ENCODE measurements at places on chromosomes 5 and 9.

DNA sequence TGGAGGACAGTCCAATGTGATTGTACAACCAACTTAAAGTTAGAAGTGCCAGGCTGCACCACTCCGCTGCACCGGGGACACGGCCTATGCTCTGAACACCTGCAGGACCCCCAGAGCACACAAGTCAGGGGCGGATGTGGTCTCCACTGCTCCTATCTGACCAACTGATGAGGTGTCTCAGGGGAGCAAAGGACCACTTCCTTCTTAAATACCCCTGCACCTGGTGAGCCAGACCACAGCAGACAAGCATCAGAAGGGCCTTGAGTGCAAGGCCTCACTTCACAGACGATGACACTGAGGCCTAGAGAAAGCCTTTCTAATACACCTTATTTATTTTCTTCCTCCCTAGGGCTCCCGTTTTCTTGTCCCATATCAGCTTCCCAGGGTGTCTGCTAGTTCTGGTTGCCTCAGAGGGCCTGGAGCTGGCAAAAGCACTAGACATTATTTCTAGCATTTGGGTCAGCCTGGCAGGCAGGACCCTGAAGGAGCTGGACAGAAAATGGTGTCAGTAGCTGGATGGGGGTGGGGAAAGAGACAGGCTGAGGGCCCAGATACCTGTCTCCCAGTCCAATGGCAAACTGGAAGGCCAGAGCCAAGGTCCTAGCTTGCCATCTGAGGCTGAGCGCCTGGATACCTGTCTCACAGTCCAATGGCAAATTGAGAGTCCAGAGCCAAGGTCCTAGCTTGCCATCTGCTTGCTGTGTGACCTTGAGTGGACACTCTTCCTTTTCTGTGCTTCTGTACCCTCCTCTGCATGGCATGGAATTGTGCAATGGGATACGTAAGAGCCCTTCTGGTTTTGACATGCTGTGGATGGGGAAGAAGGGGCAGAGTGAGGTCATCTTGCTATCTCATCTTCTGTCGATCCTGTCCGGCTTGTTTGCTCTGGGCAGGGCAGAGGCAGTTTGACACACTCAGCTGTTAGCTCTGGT lies 9.0 kb downstream of the CCDC69 start:
- no peak for DNase-seq

- no peak for DNase-seq
Measured at GRCh38 chr5:157532022-157532421, 43.6 kb downstream of the ADAM19 start.

GRCh38 chr5:158074992-158075769 lies 216.2 kb upstream of the CLINT1 start:
- peak; percentile 64 for DNase-seq

- DNase-seq = no peak
Measured at GRCh38 chr9:93132946-93133680, 938 bp downstream of the NINJ1 start.

DNA sequence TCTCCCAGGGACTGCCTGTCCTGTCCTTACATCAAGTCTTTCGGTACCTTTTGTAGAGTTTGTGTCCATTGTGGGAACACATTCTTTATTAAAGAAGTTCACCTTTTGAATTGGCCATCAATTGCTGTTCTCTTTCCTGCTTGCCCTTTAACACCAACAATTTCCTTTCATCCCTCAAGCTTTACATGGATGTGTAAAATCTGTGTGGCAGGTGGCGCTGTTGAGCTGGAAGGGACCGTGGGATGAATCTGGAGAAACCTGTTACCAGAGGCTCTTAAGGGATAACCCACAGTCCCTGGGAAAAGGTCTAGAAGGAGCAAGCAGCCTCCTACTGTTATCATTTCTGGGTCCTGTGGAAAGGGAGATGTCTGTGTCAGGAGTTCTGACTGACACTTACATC lies 7.9 kb upstream of the ZFP62 start:
- peak; percentile 86 for DNase-seq

DNA sequence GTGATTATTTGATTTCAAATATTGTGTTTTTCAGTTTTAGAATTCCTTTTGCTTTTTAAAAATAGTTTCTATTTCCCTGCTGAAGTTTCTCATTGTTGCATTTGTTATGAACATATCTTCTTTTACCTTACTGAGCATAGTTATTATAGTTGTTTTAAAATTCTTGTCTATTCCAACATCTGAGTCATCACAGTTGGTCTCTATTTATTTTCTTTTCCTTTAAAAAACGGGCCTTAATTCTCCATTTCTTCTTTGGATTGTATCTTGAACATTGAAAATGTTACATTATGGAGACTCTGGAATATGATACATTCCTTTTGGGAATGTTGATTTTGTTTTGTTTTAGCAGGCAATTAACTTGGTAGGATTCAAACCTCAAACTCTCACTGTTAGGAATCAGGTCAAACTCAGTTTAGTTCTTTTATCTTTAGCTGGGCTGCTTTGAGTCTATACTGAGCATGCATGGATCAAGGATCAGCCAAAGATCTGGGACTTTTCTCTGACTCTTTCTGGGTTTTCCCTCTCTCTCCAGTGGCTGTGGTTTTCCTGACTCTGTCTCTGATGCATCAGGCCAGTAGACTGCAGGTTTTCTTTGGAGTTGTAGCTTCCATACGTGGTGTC lies 70.3 kb downstream of the TEK start:
- DNase-seq = no peak

DNA sequence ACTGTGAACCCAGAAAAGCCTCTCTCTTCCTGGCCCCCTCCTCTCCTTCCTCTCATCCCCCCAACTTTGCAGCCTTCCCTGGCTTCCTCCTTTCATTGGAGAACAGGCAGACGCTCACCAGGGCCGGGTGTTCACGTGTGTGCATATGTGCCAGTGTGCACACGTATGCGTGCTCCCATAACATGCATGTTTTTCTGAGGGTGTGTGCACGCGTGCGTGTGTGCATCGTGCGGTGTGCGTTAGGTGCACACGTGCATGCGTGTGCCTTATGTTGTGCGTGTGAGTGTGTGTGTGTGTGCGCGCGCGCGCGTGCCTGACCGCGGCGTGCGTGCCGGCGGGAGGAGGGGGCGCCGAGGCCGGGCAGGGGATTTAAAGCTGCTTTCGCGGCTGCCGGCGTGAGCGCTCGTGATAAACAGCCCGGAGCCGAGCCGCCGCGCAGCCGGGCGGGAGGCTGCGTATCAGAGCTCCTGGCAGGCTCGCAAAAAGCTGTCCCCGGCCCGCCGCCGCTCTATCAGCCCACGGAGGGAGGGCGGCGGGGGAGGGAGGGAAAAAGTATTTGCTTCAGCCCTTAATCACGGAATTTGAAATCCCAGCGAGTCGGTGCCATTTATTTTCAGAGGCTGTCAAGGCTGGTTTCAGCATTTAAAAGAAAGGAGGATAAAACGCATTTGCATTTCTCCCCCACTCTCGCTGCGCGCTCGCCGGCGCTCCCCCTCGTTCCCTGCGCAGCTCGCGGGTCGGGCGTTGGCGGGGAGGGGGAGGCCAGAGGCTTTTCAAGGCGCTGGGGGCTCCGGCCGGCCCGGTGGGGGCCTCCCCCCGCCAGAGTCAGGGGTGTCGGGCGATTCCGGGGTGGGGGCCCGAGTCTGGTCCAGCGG lies 183.9 kb downstream of the C9orf50 start:
- DNase-seq = no peak
